ENCODE measurements at places on chromosomes 2 and 18.

DNA sequence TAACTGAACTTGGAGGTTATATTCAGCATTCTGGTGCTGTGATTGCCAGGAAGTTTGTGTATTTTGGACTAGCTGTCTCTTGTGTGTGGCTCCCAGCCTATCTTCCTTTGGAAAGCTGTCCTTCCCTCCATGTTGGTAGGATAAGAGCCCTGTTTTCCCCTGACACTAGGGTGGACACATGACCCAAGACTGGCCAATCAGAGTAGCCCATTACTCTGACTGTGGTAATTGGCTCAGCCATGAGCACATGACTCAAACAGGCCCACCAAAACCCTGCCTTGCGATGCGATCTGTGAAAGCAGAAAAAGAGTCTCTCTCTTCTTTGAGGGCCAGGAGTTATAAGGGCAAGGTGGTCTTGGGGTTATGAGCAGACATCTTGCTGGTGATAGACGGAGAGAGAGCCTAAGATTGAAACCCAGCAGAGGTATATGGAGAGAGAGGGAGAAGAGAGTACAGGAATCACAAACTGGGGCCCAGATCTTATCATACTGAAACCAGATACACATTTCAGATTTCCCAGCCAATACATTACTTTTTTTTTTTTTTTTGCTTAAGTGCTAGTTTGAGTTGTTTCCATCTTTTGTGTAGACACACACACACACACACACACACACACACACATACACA lies 45.3 kb upstream of the SERPINE2 start:
- DNase-seq: no peak

- DNase-seq: no peak
These were observed 1.6 kb downstream of the SESTD1 start for GRCh38 chr2:179263015-179263414.

GRCh38 chr18:12839057-12839525 lies 44.9 kb downstream of the PTPN2 start:
- DNase-seq: no peak

- no peak for DNase-seq
These were observed 789.4 kb downstream of the LRP1B start for GRCh38 chr2:141341444-141341843.

- no peak for DNase-seq
These were observed 11.5 kb upstream of the DIPK1C start for GRCh38 chr18:74468547-74469061.

DNA sequence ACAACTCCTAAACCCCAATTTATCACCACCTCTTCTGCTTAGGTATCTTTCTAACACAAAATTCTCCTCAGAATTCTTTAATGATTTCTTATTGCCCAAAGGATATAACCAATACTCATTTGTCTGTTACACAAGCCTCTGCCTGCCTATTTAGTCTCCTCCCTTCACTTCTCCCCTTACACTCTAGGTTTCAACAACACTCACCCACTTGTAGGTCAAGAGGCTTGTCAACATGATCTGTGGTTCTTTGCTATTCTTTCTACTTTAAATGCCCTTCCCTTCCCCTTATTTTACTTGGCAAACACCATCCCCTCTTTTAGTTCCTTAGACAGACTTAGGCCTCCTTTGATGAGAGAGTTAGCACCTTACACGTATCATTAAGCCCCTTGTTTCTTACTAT lies 69.0 kb upstream of the C2orf15 start:
- DNase-seq: no peak

- no peak for DNase-seq
These were observed 346.5 kb upstream of the ETAA1 start for GRCh38 chr2:67050622-67051021.

DNA sequence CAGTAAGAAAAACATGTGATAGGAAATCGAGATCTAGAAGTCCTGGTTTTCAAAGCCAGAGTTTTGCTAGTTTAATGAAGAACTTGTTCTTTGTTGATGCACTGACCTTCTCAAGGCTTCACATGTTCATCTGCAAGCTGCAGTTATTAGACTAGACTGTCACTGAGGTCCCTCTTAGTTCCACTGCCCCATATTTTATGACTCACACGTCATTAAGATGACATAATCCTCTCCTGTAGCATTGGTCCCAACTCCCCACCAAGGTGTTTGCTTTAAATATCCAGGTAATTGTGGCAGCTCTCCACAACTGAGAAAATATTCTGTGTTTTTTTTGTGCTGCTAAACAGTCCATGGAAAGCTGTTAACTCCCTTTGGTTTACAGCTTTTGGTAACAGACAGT lies 149.7 kb downstream of the MREG start:
- DNase-seq: no peak

DNA sequence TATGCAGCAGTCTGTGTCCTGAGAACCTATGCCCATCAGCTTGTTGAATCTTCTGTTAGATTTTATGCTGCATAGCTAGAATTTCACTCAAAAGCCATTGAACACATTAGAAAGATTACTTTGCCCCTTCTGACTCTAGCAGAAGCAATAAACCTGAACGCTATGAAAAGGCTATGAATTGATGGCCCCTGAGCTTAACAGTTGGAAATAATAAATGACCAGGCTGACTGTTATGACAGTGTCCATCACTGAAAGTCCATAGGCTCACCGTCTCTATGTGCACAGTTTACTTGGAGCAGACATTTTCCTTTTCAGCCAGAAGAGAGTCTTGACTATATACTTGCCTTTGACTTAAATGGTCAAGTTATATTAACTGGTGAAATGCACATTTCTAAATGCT lies 1618.8 kb upstream of the ACVR2A start:
- DNase-seq: no peak
